ENCODE measurements at places on chromosomes 12 and 14.

GRCh38 chr12:49050507-49051372 lies 9.9 kb downstream of the KMT2D start:
- DNase-seq, result no peak

DNA sequence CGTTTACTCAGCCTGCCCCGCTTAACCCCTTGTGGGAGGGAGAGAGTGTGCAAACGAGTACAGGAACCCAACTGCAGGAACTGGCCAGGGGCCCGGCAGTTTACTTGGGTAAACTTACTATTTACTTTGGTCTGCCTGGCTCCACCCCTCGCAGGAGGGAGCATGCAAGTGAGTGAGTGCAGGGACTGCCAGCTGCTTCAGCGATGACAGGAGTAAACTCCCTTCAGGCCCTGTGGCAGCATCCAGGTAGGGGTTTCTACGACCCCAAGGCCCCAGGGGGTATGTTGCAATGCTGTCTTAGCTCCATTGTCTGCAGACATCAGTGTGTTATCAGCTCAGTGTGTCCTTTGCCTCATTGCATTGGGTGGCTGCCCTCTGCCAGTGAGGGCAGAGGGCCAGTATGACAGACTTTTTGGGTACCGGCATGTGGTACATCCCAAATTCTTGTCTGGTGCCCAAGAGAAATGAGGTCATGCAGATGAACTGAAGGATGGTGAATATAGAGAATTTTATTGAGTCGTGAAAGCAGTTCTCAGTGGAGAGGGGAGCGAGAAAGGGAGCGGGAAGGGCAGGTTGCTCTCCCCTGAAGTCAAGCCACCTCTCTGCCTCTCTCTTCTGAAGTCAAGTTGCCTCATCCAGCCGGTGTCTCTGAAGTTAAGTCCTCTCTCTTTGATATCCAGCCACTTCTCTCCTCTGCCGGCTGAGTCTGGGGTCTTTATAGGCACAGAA lies 181.8 kb downstream of the FUT8 start:
- no peak for DNase-seq

GRCh38 chr14:103205541-103205906 lies 82.3 kb downstream of the TNFAIP2 start:
- DNase-seq, result no peak

- no peak for DNase-seq
Measured at GRCh38 chr12:75553836-75554555, 42.6 kb upstream of the KRR1 start.

DNA sequence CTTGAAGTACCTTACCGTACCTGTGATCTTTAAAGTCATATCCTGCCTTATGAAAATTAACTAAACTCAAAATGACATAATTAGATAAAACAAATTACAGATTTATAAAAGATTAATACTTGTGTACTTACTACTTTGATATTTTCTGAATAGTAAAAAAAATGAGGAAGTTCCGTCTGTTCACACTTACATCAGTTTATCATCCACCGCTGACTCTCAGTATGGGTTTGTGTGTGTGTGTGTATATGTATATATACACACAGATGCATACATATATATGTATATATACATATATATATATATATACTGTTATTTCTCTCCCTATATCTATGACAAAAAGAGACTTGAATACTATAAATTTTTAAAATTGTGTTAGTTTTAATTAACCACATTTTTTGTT lies 65.0 kb upstream of the MON2 start:
- DNase-seq, result no peak

GRCh38 chr12:93699271-93700145 lies 22.3 kb downstream of the CRADD start:
- DNase-seq, result no peak
